ENCODE measurements at places on chromosomes 12 and 14.

- DNase-seq = no peak
These were observed 1.9 kb upstream of the KRT79 start for GRCh38 chr12:52836042-52836466.

DNA sequence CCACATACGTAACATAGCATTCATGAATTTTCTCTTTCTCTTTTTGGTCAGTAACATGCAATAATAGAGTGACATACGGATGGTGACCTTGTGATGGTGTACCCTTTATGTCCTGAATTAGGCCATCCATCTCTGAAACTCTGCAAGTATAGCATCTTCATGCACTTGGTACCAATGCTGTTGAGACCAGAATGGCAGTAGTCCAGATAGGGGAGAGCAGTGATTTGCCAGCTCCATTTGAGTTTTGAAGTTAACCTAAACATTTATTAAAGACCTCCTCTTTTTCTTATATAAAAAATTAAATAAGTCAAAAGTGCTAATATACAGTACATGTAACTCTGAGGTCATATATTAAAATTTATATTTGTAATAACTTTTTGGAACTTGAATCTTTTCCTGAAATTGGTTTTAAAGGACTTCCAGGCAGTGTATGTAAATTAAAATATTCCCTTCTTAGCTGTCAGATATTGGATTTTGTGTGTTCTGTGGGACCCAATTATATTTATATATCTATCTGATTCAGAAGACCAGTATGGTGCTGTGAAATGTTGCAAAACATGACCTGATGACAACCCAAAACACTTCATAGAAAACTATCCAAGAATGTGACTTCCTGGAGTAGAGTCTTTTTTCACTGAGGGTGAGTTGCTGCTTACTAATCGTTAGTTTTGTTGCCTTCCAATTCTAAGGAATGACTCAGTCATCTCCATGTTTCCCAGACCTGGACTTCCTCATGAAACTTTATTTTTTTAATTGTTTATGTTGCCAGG is 3.5 kb downstream of the ELK3 start:
- no peak for DNase-seq

- no peak for DNase-seq
These were observed 1353.2 kb downstream of the AACS start for GRCh38 chr12:126418400-126418799.

DNA sequence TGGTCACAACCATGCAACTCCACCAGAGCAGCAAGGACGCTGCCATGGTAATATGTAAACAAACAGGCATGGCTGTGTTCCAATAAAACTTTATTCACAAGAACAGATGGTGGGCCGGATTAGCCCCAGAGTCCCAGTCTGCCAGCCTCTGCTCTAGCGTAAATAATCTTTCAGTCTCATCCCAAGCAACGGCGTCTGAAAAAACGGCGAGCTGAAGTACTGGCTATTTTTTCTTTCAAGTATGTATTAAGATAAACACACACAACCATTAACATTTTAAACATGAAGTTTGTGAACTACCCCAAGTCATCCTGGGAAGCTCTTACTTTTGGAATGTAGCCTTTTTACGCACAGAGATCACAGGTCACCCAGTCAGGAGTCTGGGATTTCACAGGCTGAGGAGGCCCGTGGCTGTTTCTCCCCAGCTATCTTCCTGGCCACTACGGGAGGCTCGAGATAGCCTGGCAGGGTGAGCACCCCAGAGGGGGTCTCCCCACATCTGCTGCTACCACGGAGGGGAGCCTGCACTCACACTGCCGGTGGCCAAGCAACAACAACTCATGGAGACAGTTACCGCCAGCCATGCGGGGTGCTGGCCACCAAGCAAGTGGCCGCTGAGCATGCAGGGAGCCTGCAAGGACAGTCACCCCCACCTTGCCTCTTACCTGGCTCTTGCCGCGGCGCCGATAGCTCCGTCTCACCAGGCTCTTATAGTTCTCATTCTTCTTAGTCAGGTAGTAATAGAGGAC is 124.6 kb downstream of the RFLNA start:
- no peak for DNase-seq

DNA sequence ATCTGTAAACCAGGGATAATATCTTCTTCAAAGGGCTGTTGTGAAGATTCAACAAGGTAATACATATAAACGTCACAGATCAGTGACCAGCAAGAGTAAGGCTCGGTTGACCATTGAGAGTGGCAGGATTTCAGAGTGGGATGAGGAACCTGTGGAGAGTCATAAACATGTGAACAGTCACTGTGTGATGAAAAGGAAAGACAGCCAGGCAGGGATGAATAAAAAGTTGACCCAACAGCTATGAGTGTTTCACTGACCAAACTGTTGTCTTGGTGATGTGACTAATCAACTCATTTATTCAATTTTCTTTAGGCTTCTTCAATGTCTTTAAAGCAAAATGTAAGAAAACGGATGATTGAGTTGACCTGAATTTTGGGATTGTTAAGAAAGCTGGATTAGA is 8.6 kb upstream of the FRMD6 start:
- no peak for DNase-seq

DNA sequence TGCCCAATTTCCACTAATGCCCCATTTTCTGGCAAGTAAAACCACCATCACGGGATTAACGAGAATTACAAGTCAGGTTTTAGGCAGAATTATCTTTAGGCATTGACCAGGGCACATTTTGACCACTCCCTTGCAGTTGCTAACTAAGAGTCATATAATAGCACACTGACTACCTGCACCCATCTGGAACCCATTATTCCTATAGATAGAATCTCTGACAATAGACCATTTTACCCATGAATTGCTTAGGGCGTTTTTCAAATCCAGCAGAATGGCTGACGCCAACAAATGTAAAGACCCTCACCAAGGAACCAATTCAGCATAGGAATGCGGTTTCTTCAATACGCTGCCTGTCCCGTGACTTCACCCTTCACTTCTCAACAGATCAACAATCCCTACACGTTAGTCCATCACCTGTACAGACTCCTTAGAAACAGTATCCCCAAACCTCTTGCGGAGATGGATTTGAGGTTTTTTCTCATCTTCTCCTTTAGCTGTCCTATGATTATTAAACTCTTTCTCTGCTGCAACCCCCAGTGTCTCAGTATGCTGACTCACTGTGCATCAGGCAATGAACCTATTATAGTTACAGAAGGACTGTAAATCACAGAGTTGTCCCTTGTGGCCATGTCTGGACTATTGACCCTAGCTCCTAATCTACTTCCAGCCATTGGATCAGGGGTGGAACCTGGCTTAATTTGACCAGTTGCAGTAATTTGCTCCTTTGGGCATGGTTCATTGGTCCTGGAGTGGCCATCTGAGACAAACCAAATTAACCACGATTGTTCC is 177.3 kb upstream of the PLXNC1 start:
- DNase-seq = no peak
